ENCODE measurements at places on chromosomes 2 and 18.

DNA sequence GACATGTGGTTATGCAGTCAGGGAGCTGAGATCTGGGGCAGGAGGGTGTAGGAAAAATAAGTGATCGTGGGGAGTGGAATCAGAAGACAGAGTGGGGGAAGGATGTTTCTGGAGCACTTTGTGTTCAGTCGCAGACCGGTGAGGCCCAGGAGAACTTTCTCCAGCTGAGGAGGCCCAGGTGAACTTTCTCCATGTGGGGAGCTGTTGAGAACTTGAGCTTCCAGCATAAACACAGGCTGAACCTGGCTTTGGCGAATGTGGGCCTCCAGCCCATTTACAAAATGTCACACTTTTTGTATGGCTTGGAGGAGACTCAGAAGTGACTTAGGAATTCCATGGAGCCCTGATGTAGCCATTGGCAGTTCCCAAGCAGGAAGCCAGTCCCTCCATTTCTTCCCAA, 108.5 kb downstream of the VAPA start:
- DNase-seq = no peak

DNA sequence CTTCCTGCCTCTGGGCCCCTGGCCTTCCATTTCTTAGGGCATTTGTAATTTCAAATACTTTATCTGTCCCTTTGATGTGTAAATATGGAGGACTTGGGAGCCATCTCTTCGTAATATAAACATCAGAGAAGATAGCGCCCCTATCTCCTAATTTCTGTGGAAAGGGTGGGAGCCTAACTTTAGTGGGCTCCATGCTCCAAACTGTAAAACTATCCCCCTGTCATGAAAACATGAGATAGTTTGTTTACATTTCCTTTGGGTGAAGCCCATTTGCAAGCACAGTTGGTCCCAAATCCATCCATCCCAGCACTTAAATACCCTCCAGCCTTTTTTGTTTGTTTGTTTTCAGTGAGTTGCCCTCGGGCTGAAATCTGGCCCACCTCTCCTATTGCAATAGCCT, 782.6 kb upstream of the FSHR start:
- no peak for DNase-seq

DNA sequence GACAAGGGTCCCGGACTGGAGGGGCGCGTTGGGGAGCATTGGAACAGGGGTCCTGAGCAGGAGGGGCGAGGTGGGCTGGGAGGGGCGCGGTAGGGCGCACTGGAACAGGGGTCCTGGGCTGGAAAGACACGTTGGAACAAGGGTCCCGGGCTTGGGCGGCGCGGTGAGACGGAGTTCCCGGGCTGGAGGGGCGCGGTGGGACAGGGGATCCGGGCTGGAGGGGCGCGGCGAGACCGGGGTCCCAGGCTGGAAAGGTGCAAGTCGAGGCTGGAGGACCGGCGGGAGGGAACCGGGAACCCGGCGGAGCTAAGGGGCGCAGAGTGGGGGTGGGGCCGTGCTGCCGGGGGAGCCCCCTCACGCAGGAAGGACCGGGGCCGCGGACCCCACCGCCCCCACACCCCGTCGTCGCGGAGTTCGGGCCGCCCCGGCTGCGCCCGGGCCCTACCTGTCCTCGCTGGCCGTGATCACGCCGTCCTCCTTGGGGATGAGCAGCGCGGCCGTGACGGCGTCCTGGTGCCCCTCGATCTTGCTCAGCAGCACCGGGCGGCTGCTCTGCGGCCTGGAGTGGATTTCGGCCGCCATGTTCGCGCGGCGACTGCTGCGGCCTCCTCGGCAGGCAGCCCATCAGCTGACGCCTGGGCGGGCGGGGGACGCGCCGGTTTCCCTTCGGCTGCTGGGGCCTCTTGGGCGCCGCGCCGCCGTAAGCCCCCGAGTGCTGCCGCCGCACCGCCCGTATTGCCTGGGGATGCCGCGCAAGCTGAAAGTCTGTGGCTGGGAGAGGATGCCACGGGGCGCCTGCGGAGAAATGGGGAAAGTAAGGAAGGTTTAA, at the start of gene WDFY1:
Gene WDFY1 (minus strand): TSS at position 633 of the 829 bp plus-strand sequence. CDS start 51 bp downstream, at position 582.
- DNase-seq = peak; percentile 84

DNA sequence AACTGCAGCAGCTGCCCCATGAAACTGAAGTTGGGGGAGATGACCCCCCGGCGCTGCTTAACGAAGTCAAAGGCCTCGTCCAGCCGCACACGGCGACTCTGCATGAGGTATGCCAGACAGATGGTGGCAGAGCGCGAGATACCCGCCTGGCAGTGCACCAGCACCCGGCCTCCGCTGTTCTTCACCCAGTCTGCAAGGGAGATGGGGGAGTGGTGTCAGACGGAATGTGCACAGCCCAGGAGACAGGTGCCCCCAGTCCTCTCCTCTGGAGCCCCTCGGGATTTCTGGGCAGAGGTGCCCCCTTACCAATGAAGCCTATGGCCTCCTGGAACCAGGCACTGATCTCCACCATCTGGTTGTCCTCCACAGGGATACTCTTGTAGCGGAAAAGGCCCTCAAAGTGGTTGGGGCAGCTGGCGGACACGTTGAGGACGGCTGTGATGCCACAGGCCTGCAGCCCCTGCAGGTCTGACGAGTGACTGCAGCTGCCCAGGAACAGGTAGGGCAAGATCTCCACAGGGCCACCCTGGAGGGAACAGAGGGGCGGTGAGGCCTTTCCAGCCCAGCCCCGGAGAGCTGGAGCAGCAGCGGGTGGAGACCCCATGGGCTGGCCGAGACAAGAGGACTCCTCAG, 1.3 kb downstream of the DUSP2 start:
- DNase-seq = no peak
